ENCODE measurements at places on chromosomes 6 and 20.

GRCh38 chr6:146578054-146578453 lies 20.7 kb upstream of the ADGB start:
- no peak for DNase-seq

GRCh38 chr20:19510611-19511010 lies 247.4 kb upstream of the RIN2 start:
- DNase-seq: no peak

- no peak for DNase-seq
These were observed 81.6 kb downstream of the FOXA2 start for GRCh38 chr20:22502731-22503191.

DNA sequence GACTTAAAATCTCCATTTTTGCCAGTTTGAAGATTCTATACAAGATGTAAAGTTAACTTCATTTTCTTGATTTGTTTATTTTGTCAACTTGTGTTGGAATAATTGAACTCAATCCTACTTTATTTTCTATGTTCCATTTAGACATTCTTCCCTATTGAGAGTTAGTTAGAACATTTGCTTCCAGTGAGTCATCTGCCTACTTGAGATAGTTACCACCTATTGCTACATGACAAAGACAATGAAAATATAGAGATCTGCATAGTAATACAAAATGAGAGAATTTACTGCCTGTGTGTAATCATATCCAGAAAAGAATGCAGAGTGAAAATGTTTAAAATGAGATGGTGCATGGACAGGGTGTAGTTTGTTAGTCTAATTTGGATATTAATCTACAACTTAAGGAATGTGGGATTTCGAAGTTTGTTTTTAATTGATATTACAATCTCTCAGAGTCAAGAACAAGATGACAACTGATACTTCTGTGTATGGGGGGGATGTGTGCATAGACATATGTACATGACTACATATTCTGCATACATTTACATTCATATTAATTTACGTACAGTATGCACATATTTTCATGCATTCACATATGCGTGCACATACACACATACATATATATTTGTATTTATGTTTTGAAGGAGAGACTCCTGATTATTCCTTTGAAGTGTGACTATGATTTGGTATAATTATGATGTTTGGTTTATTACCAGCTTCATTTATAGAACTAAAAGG lies 420.1 kb downstream of the NKAIN2 start:
- DNase-seq: no peak

- no peak for DNase-seq
These were observed 2.5 kb downstream of the WTAP start for GRCh38 chr6:159729598-159730331.

GRCh38 chr6:132070356-132070755 lies 119.2 kb upstream of the CCN2 start:
- DNase-seq: no peak

GRCh38 chr6:149150801-149151398 lies 166.6 kb upstream of the TAB2 start:
- no peak for DNase-seq

DNA sequence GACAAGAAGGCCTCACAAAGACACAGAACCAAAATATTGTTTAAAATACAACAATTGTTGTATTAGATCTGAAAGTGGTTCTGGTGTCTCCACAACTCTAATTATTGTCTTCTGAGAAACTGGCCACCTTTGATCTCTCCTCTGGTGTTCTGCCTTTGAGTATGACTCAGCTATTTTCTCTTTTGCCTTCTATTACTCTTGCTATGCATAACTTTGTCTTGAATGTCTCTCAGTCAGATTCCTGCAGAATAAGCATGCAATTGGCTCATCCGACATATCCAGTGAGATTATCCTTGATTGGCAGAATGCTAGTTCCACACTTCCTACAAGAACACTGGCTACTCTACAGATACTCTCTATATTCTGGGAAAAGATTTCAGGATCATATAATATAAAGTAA lies 14.3 kb upstream of the EPM2A start:
- DNase-seq: no peak

DNA sequence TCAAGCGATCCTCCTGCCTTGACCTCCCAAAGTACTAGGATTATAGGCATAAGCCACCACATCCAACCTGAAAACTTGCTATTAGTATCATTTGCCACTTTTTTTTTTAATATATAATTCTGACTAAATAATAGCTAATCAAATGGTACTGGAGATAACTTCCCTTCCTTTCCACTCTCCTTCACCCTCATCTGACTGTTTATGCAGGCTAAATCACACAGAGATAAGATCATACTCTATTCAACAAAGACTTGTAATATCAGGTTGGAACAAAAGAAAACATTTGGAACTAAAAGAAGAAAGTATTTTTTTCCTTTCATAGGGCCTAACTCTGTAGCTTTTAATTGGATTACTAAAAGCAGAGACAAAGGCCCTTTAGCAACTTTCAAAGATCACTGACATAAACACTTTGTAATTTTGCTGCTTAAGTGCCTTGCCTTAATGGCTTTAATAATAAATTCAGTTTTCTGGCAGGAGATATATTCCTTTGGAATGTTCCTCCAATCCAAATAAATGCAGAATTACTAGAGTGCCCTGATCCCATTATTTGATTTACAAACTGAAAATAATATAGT lies 198.7 kb upstream of the ASCC3 start:
- no peak for DNase-seq

GRCh38 chr20:58017231-58017969 lies 211.1 kb downstream of the ANKRD60 start:
- no peak for DNase-seq

DNA sequence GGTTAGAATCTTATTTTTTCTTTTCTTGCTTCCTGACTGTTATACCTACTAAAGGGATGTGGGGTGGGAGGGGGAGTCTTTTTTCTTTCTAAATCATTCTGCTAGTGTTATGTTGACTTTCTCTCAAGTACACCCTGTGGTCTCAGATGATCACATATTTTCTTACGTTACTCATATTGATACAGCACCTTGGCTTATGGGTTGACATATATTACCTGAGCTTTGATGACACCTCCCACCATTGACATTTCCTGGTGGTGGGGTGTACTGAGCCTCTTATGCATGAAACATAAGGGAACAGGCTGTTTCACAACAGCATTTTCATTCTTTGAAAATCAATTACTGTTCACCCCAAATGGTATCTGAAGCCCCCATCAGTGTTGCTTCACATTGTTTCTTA lies 169.8 kb downstream of the MMS22L start:
- no peak for DNase-seq

DNA sequence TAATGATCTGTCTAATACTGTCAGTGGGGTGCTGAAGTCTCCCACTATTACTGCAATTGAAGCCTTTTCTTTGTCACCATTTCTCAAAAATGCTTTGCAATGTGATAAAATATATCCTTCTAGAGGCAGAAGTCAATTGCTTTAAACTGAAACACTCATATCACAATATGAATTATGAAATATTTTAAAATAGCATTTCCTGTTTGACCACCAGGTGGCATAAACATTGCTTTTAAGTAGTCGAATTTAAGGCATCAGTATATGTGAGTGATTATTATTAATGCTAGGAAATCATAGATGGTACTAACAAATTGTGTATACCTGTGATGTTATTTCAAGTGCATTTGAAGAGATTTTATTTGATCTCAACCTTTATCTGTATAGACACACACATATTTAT lies 87.5 kb downstream of the MEI4 start:
- DNase-seq: no peak

DNA sequence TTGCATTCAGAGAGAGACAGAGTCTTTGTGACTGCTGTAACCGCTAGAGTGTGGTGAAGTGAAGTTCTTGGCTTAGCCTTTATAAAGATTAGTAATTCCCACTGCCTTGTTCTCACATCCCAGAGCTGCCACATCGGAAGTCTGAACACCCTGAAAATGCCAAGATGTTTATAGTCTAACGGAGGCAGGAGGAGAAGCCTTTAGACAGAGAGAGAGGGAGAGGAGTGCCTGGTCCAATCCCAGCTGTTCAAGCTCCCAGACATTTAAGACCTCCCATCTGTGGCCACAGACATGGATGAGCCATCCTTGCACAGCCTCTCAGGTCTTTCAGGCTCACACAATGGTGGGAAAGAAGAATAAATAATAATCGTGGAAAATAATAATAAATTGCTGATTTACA lies 1422.8 kb upstream of the EYS start:
- DNase-seq: no peak

DNA sequence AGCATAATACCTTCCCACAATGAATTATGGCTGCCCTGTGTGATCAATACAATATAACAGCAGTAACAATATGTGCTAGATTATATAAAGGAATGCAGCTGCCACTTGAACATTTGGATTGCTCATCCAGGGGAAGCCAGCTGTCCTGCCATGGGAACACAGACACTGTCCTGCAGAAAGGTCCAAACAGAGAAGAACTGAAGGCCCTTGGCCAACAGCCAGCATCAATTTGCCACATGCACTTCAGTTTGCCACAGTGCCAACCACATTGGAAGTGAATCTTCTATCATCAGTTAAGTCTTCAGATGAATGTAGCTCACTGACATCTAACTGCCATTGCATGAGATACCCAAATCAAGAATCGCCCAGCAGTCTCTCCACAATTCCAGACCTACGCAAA lies 332.4 kb downstream of the PRKN start:
- no peak for DNase-seq

DNA sequence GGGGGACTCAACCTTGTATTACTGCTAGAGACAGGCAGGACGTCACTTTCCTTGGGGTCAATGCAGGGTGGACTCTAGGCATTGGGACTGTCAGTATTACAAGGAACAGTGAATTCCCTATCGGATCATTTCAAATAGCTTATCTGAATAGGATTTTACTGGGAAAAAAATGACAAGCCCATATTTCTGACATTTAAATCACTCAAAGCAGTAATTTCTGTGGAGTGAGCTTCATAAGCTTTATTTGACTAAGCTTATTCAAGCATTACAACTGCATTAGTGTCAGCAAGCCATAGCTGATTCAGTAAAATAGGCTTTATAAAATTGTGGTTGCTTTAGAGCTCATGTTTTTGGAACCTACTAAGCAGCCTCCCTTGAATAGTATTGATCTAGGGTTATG lies 44.3 kb downstream of the TRDN start:
- DNase-seq: no peak

DNA sequence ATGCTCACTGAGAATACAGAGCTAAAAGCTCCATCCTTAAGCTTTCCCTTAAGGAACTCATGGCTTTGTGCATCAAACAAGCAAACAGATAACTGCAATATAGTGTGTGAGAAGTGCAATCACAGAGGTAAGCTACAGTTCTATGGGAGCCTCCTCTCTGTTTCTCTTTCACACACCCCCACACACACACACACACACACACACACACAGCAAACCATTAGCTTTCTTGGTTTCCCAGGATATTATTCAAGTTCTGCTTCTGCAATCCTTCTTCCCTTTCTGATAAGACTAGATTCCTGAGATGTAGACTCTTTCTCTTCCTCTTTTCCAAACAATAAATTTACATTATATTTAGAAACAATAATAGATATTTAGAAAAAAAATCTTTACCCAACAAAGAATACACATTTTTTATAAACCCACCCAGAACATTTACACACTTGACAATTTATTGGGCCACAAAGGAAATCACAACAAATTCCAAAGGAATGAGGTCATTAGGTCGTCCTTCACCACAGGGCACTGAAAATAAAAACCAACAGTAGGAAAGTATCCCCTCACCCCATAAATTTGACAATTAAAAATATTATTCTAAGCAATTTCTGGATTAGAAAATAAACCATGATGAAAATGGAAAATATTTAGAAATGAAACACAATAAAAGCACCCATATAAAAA lies 9.3 kb upstream of the GFOD1 start:
- DNase-seq: no peak

DNA sequence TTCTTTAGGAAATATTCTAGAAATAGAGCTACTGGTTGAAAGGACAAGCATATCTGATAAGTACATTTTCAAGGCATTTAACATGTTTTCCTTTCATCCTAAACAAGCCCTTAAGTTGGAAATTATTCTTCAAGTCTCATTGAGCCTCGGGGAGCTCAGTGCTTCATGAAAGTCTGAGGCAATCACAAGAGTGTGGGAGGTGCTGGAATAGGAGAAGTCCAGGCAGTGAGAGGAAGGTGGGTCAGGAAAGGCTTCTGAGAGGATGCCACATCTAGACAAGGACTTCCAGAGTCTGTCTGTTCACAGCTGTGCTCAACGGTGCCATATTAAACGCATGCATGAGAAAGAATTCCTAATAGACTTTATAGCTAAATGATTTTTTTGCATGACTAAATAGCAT lies 69.8 kb downstream of the CD83 start:
- no peak for DNase-seq

- no peak for DNase-seq
These were observed 43.9 kb downstream of the SPATA2 start for GRCh38 chr20:49871391-49871948.

GRCh38 chr6:144036064-144036834 lies 28.2 kb upstream of the PLAGL1 start:
- DNase-seq: no peak
